ENCODE measurements at places on chromosomes 7 and 10. TPM values are rescaled to one million over a fixed set of nuclear protein-coding genes. Genes with fewer than 3 reads are reported as not detected.

- no peak overlapping the region for H3K27ac ChIP-seq
- H3K27me3 ChIP-seq, result no peaks in the 10 kb centered on the region
- H3K36me3 ChIP-seq, result no peaks in the 10 kb centered on the region
- no peak for DNase-seq
- no peak overlapping the region for H3K4me3 ChIP-seq
- H3K4me1 ChIP-seq, result peaks cover 6% of the 10 kb centered on the region
These were observed 226.0 kb downstream of the CELF2 start for GRCh38 chr10:11243425-11244222.

- H3K4me3 ChIP-seq, result no peak overlapping the region
- DNase-seq, result no peak
- H3K27ac ChIP-seq, result no peak overlapping the region
- H3K4me1 ChIP-seq, result no peaks in the 10 kb centered on the region
- H3K36me3 ChIP-seq, result no peaks in the 10 kb centered on the region
These were observed 143.8 kb upstream of the BMPER start for GRCh38 chr7:33761449-33762080.

DNA sequence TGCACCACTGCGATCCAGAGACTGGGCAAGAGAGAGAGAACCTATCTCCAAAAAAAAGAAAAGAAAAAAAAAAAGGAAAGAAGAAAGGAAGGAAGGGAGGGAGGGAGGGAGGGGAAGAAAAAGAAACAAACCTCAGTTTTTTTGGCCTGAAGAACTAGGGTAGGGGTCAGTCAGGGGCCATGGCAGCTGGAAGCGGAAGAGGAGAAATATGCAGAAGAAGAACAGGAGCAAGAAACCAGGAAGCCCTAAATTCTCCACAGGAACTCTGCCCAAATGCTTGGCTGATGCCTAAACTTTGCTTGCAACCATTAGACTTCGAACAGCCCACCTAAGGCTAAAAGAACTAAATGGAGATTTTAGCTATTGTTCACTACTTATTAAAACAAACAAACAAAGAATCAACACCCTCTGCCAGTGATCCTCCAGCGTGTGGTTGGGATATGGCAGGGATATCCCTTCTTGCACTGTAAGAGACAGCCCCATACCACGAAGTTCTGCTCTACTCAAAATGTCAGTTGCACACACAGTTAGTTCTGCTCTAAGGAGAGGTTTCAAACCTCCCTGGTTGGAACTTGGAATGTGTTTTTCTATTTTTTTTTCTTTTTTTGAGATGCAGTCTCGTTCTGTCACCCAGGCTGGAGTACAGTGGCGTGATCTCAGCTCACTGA lies 139.5 kb downstream of the FAM107B start:
- no peaks in the 10 kb centered on the region for H3K27me3 ChIP-seq
- H3K27ac ChIP-seq, result no peak overlapping the region
- no peaks in the 10 kb centered on the region for H3K36me3 ChIP-seq
- no peaks in the 10 kb centered on the region for H3K4me1 ChIP-seq
- H3K4me3 ChIP-seq, result no peak overlapping the region

DNA sequence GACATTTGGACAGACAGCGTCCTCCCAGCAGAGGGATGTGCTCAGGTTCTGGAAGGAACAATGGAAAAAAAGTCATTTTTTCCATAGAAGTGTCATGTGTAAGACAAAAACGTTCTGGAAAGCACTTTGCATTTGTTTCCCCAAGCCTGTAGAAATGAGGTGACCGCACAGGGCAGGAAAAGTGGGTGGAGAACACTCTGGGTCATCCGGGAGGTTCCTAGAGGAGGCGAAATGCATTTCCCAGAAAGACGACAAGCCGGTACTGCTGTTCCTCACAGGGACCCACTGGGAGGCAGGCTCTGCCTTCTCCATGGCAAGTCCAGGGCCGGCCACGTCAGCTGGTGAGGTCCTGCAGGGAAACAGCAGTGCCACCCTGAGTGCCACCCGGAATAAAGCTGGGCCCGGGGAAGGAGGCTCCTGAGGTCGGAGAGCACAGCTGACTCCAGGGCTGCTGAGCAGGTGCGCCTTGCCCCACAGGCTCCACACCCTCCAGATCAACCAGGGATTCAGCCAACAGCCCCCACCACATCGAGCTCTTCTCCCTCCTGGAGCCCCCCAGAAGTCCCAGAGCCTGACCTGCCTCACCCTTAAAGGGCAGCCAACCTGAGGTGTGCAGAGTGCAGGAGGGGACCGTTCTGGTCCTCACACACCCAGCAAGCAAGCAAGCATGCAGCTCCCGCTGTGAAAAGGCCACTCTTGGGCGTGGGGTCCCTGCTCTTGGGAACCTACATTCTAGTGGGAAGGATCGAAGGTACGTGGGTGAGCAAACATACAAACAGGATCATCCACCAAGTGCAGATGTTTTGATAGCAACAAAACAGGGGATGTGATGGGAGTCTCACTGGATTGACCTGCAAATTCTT lies 28.8 kb upstream of the INPP5A start:
- H3K27ac ChIP-seq, result no peak overlapping the region
- H3K36me3 ChIP-seq, result no peaks in the 10 kb centered on the region
- H3K4me3 ChIP-seq, result no peak overlapping the region
- H3K27me3 ChIP-seq, result no peaks in the 10 kb centered on the region

GRCh38 chr10:118956802-118957442 lies 72.6 kb upstream of the NANOS1 start:
- DNase-seq, result no peak
- H3K4me1 ChIP-seq, result peaks cover 17% of the 10 kb centered on the region

Gene HOXA1
- 3.1 TPM for total RNA-seq
